Left ventricle myocardium superior (tissue), 1 donor: ENCODE measurements at places on chromosomes 12 and 14. TPM values are rescaled to one million over a fixed set of nuclear protein-coding genes. Genes with fewer than 3 reads are reported as not detected.

- DNase-seq: no peak
These were observed 158.8 kb upstream of the PRMT8 start for GRCh38 chr12:3332188-3332587.

DNA sequence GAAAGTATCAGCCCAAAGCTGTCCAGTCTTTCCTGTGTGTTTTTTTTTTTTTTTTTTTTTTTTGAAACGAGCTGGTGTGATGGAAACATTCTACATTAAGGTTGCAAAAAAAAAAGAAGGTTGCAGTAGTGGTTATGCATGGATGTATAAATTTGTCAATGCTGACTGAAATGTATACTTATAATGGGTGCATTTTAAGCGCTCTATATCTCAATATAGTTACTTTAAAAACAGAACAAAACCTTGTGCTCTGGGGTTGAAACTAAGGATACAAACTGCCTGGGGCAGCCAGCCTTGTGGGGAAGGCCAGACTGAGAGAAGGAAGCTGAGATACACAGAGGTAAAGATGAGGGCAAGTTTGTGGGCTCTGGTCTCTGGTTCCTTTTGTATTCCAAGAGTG is 87.3 kb upstream of the RMST start:
- DNase-seq: no peak

The AHNAK2 gene
- total RNA-seq: 2.5 TPM

DNA sequence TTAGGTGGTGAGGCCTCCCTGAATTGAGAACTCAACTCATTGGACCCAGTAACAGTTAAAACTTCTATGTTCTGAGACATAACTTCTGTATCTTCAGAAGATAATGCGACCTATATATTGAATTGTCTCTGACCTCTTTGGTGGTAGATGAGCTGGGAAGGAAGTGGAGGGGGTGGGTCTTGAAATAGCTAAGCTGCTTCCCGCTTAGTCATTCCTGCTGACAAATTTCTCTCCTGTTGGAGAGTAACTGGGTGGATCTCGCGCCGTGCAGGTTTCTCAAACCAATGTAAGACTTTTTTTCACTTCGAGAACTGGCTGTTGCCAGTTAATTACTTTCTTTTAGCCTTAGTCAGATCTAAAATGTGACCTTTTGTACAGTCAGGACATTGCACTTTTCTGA is 100.8 kb downstream of the PPHLN1 start:
- DNase-seq: no peak

The PTPN21 gene
- 37.8 TPM for total RNA-seq

DNA sequence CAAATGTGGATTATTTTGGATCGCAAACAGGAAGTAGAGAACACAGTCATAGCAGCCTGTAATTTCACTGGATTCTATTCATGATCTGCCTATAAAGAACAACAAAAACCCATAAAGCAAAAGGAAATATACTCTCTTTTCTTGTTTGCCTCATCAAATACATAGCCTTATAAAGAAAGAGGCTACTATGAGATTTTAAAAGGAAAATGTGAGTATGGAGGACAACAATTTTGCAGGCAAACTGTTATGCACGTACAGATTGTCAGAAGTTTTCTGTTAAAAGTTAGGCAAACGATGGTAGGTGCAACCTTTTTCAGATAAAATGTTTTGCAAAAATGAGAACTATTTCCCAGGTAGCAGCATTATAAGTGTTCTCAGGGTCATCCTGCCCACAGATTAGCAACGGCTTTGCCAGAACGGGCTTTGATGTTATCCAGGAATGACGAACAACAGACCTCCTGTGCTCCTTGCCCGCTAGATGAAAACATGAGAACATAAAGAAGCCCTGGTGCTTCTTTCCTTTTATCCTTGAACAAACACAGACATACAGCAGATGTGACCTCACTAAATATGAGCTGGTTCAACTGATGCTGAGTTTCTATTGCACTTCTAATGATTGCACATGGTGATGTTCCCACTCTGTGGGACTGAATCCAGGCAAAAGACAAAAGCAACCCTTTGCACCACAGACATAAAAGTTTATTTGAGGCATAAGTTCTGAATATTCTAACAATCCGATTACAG is 88.1 kb downstream of the ITPR2 start:
- no peak for DNase-seq
